DMS 273 treated with DMSO at 0.1 percent for 48 hours (cell line): ENCODE measurements at places on chromosomes 7 and 10.

- DNase-seq = no peak
These were observed 732.1 kb upstream of the C7orf33 start for GRCh38 chr7:147858421-147858820.

DNA sequence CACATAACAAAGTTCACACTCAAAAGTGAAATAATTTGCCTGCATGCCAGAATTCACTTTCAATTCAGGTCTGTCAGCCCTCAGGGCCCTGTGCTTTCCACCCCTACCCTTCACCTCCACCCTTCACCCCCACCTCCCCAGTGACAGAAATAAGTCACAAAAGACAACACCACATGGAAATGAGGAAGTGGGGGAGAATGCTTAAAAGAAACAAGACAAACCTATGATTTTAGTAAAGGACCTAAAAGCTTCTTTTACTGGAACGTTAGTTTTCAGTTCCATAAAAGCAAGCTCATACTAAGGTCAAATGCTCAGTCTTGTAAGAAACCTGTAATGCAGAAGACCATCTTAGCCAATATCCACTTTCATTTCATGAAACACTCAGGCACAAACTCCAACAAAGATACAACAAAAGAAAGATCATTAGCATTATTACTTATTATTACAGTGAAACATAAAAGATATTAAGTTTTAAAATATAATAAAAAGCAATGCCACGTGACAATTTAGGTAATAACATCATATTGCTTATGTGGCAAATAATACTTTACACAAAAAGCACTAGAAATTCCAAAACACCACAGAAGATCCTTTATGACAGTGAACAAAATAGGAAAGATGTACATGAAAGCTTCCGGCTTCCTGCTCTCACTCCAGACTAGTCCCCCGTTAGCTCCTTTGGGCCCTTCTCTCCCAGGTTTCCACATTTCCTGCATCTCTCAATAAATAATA lies 112.1 kb downstream of the LMBR1 start:
- DNase-seq = no peak

GRCh38 chr7:41063116-41063515 lies 639.8 kb downstream of the INHBA start:
- no peak for DNase-seq

- peak; percentile 81 for DNase-seq
These were observed 582.4 kb downstream of the SUGCT start for GRCh38 chr7:40717242-40717641.

DNA sequence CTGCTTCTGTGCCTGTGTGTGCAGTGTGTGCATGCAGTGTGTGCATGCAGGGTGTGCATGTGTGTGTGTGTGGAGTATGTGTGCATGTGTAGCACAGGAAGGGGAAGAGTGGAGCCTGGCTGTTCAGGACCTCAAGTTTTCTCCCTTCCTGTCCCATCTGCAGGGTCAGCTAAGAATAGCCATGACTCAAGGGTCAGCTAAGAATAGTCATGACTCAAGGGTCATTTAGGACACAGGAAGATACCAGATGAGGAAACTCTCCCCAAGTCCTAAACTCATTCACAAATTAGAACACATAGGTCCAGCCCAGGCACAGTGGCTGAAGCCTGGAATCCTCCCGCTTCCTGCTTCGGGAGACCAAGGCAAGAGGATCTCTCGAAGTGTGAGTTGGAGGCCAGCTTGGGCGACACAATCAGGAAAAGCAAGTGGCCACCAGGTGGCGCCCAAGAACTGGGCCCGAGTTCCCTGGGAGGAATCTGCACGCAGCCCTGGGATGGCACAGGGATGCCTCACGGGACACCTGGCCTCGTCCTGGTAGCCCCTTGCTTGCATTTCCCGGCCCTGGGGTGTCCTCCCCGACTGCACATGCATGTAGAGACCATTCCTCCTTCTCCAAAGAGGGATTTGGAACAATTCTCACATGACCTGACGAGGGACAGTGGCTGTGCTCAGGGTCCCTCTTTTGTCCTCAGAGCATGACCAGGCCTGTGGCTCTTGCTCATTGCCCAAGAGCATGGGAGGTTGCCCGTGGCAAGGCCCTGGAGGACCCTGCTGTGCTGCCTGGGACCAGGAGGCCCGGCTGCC lies 21.4 kb upstream of the VOPP1 start:
- DNase-seq = no peak

DNA sequence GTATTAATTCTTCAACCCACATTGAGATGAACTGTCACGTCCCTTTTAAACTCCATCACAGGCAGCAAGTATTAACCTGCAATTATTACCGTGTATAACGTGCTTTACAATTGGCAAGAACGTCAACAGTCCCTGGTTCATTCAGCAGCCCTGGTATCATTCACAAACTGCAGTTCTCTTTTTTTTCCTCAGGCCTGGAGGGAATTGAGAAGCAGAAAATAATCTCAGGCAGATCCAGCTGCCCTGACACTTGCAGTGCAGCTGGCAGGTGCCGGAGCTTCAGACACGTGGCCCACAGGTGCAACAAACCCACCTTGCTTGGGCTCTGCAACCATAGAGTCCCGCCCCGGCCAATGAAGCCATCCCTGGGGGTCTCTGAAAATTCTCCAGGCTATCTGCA lies 137.3 kb downstream of the PLXNA4 start:
- DNase-seq = no peak

DNA sequence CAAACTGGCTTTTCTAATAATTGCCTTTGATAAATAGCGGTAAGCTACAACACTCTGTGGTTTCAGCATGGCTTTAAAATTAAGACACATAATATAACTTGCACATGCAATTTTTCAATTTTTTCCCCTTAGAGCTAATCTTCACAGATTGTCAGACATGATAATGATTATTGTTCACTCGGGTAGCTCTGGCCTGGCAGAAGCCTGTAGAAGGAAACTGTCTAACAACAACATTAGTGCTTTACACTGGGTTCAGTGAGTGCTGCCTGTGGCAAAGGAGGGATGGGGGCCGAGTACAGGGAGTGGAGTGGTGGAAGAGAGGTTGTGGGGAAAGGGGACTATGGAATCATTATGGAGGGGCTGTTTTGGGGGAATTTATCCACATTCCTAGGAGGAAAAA lies 67.2 kb upstream of the AUTS2 start:
- no peak for DNase-seq

DNA sequence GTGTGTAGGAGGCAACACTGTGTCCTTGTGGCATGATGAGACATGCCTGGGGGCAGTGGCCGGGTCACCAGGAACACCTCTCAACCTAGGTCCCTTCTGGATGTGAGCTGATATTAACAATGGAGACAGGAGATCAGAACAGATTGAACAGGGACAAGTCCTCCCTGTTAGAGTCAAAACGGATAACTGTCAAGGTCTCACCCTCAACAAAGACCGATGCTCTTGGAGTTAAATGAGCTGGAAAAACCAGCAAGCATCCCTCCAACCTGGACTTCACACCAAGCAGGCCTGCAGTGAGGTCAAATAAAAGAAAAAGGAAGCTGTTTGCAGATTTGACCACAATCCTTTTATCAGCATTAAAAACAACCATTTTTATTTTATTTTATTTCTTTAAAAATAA lies 49.0 kb downstream of the SLIT1 start:
- DNase-seq = no peak

DNA sequence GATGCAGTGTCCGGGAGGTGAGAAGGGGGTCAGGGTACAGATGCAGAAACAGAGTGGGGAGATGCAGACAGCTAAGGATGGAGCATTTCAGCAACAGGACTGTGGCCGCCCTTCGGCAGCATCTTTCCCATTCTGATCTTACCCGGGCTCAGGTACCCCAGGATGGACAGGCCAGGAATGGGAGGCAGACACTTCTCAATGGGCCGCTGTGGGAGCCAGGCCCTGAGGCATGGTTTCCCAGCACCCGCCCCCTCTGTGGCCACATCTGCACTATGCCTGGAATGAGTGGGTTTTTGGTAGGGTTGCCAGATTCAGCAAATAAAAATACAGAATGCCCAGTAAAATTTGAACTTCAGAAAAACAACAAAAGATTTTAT lies 105.2 kb upstream of the CTBP2 start:
- DNase-seq = no peak

GRCh38 chr7:49911909-49912308 lies 138.5 kb downstream of the VWC2 start:
- peak; percentile 81 for DNase-seq

DNA sequence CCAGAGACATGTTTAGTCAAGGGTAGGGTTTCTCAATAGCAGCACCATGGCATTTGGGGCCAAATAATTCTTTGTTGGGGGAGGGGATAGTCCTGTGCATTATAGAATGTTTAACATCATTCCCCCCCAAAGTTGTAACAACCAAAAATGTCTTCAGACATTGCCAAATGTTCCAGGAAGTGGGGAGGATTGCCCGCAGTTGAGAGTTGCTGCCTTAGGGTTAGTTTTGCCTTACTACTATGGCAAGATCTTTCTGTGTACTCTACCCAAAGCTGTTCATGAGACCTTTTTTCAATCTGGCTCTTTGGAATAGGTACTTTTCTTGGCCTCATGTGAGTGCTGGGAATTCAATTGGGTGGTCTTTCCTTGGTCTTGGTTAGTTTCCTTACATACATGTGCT lies 34.1 kb downstream of the SAMD8 start:
- no peak for DNase-seq

DNA sequence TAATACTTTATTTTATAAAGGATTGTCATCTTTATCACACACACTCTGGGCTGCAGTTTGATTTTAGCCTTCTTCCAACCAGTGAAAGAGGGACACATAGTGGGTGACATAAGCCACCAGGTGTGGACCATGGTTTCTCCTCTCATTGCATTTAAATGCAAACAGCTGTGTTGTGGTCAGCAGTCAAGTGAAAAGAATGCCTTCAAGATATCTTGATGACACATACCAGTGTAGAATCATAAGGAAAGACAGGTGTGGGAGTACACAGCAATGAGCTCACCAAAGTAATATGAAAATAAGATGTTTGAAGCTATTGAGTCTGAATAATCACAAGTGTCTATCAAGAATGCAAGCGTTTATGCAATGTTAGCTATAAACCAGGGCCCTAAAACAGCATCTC lies 580.0 kb downstream of the XPNPEP1 start:
- no peak for DNase-seq

DNA sequence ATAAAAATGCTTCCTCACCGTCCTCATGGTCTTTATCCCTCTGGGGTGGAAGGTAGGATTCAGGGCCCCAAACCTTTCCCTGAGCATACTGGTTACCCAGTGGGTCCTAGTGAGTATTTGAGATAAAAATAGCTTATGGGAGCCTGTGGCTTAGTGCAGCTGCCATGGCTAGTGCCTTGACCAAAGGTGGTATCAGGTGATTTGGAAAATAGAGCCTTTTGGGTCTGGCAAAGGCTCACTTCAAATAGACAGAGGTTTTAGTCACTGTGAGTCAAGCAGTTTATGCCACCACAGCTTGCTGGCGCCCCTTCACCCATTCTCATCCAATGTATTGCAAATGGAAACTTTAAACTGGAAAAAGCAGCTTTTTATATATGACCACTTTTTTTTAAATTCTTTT lies 30.4 kb downstream of the PLAU start:
- DNase-seq = no peak

GRCh38 chr7:100122568-100122967 lies 3.1 kb downstream of the CNPY4 start:
- DNase-seq = no peak

DNA sequence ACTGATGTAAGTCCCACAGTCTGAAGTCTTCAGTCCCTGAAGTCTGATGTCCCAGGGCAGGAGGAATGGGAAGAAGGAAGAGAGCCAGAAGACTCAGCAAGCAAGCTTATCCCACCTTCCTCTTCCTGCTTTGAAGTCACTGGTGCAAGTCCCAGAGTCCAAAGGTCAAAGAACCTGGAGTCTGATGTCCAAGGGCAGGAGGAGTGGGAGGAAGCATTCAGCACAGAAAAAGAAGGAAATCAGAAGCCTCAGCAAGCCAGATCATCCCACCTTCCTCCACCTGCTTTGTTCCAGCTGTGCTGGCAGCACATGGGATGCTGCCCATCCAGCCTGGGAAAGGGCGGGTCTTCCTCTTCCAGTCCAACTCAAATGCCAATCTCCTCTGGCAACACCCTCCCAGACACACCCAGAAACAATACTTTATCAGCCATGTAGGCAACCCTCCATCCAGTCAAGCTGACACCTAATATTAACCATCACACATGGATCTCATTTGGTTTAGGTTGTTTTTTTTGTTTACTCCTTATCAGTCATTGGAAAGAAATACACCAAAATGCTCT lies 50.9 kb downstream of the ADAM12 start:
- no peak for DNase-seq

- DNase-seq = no peak
These were observed 188.8 kb downstream of the ZNF438 start for GRCh38 chr10:30842894-30843293.

DNA sequence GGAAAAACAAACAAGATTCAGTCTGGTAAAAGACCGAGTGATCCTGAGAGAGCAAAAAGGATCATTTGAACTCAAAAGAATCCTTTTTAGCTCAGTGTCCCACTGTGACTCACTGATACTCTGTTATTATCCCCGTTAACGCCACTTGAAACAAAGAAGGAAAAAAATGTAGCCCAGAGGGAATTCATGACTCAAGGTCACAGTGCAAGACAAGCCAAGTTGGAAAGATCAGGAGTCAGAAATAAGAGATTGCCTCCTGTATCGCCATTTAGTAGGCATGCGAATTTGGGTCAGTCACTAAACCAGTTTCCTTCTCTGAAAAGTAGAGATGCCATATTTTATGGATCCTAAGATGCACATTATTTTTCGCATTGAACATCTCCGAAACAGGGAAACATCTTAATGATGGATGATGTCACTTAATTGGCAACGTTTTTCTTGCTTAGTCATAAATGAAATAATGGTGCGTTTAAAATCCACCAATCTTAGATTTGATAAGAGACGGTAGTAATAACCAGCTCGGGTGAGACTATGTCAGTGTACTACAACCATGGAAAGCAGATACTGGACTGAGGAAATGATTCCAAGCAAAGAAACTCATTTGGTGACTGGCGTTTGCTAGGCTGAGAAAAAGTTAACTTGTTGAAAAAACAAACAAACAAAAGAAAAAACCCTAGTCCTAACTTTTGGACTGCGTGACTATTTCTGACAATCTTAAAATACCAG lies 502.0 kb upstream of the CELF2 start:
- no peak for DNase-seq

GRCh38 chr10:22557321-22557720 lies 157.1 kb downstream of the PIP4K2A start:
- DNase-seq = no peak

- DNase-seq = peak; percentile 93
These were observed 26.2 kb upstream of the BMPR1A start for GRCh38 chr10:86730227-86730626.

GRCh38 chr7:71470830-71471229 lies 338.9 kb downstream of the GALNT17 start:
- DNase-seq = no peak

- DNase-seq = no peak
These were observed 228.4 kb downstream of the KIAA1217 start for GRCh38 chr10:24437302-24437701.

- DNase-seq = no peak
These were observed at the start of gene LRCH4 for GRCh38 chr7:100585511-100586265. LRCH4 (minus strand) TSS chr7:100586129; CDS start chr7:100586100, 29 bp downstream.

GRCh38 chr7:138943061-138943460 lies 38.1 kb downstream of the KIAA1549 start:
- no peak for DNase-seq

GRCh38 chr7:17054206-17054605 lies 172.4 kb upstream of the AGR3 start:
- DNase-seq = no peak

GRCh38 chr10:69477968-69478597 lies 26.8 kb downstream of the TSPAN15 start:
- DNase-seq = peak; percentile 19
